ENCODE measurements at places on chromosomes 12 and 14.

DNA sequence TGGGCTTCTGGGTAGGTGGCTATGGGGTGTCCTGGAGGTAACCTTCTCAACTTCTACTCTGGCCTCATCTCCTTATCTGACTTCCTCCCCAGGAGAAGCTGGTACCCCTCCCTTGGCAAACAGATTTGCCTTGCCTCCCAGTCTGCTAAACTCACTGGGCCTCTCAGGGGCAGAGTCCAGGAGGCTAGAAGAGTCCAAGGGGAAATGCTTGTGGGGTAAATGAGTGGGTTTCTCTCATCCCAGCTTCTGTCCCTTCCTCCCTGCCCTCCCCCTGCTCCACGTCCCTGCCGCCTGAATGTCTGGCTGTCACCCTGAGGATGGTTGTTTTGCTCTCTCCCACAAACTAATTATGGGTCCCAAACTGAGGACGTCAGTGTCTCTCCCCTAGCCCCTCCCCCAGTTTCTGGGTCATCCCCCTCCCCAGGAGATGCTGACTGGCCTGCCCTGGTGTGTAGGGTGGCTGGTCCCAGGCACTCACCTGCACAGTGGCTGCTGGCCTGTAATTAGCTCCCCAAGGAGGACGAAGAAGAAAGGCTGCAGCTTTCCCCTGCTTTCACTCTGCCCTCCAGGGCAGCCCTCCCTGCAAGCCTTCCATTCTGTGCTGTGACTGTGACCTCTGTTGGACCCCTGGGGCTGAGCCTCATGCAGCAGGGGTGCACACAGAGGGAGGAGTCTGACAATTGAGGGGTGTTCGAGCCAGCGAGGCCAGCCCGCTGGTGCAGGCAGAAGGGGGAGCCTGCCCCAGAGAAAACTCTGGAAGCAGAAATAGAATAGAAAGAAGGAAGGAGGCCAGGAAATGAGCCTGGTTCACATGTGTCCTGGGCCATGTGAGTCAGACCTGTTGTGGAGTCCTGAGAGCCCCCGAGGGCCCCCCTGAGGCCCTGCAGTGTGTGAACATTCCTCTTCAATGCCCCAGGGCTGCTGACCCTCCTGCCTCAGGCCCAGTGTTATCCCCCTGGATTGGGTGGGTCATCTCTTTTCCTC, at the start of gene LRP1-AS:
Gene LRP1-AS (minus strand): TSS at position 659 of the 984 bp plus-strand sequence.
- no peak for DNase-seq

DNA sequence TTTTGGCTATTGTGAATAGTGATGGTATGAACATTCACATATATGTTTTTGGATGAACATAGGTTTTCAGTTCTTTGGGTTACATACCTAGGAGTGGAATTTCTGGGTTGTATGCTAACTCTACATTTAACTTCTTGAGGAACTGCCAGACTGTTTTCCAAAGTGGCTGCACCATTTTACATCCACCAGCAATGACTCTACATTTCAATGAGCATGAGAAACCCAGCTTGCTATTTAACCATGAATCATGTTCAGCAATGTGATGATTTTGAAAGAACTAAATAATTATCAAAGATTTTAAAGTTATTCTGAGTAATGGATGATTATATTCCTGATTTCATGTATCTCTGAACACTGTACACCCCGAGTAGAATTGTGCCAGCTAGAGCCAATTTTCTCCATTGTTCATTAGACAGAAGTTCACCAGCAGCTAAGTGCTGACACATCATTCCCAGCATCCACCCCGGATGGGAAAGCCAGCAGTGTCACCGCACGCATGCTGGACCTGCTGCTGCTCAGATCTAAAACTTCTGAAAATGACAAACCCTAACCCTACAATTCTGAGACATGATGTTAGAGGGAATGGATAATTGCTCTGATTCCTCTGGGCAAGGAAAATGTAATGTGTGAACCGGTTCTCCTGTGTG, 13.3 kb upstream of the ANAPC5 start:
- no peak for DNase-seq

- DNase-seq: no peak
Measured at GRCh38 chr12:31752450-31752849, 23.6 kb upstream of the AMN1 start.

DNA sequence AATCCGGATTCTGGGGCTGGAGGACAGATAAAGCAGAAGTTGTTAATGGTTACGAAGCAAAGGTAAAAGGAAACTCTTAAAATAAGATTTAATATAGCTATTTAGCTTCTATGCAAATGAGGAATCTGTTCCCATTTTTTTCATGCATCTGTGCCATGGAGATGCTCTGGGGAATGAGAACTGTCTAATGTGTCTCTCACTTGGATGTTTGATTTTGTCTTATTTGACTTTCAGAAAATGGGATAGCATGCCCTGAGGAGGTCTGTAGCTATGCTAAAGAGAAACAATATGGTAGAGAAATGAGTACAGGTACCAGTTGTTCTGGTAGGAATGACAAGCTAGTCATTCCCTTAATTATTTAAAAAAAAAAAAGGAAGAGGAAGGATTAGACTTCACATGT, 24.3 kb downstream of the C12orf76 start:
- DNase-seq: no peak

DNA sequence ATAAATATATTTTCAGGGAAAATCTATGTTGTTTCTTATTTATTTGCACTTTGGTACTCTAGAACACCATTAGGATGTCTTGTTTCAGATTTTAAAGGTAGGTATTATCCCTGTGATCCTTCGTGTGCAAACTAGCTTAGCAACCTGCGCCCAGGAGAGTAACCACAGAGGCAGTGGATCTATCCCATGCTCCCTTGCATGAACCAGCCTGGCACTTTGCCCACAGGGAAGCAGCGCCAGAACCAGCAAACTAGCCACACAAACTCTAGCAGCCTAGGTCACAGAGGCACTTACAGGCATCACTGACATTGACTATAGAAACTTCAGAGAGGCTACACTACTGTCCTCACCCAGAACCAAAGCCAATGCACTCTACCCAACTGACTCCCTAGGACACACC, 76.1 kb downstream of the TSHR start:
- no peak for DNase-seq
